ENCODE measurements at places on chromosomes 2 and 18. TPM values are rescaled to one million over a fixed set of nuclear protein-coding genes. Genes with fewer than 3 reads are reported as not detected.

DNA sequence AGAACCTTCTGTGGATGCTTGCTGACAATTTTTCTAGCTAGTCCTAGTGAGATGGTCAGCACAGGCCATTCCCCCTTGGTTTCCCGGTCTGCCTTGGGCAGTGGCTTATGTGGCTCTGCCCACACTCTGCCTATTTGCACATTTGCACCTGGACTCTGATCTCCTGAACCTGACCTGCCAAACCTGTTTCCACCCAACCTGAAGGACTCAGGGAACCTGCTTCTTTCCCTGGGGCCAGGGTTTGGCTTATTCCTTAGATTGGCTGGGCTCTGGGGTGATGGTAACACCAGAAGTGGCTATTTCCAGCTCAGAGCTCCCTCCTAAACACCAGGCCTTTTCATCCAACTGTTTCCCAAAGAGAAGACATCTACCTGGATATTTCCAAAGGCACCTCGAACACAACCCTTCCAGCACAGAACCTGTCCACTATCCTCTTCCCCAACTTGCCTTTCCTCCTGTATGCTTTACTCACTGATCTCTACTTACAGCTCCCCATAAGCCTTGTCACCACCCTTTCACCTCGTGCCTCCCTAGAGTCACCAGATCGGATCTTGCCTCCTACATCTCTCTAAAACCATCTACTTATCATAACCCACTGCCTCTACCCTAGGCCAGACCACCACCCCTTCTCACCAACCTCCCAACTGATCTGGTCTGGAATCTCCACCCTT, 5.8 kb upstream of the MTA3 start:
- H3K27ac ChIP-seq, result no peak overlapping the region
- H3K4me3 ChIP-seq, result no peak overlapping the region
- H3K4me1 ChIP-seq, result peaks cover 6% of the 10 kb centered on the region
- H3K36me3 ChIP-seq, result no peaks in the 10 kb centered on the region

- H3K27ac ChIP-seq, result no peak overlapping the region
- peaks cover 11% of the 10 kb centered on the region for H3K4me1 ChIP-seq
- H3K36me3 ChIP-seq, result no peaks in the 10 kb centered on the region
- no peak overlapping the region for H3K4me3 ChIP-seq
Observed at GRCh38 chr18:69755856-69756496, 191.7 kb downstream of the CD226 start.

DNA sequence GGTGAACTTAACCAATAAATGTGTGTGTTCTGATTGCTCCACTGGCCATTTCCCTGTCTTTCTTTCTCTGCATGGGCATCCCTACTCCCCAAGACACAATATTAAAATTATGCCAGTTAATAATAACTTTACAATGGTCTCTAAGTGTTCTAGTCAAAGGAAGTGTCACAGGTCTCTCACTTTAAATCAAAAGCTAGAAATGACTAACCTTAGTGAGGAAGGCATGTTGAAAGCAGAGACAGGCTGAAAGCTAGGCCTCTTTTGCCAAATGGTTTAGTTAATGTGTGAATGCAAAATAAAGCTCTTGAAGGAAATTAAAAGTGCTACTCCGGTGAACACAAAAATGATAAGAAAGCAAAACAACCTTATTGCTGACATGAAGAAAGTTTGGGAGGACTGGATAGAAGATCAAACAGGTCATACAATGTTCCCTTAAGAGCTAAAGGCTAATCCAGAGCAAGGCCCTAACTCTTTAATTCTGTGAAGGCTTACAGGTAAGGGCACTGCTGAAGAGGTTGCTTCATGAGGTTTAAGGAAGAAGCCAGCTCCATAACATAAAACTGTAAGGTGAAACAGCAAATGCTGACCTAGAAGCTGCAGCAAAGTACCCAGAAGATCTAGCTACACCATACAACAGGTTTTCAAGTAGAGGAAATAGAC, 44.0 kb upstream of the ARHGAP15 start:
- H3K27me3 ChIP-seq, result no peaks in the 10 kb centered on the region
- no peaks in the 10 kb centered on the region for H3K36me3 ChIP-seq
- H3K4me3 ChIP-seq, result no peak overlapping the region
- H3K4me1 ChIP-seq, result no peaks in the 10 kb centered on the region
- no peak for DNase-seq
- H3K27ac ChIP-seq, result no peak overlapping the region

The ANKRD30B gene
- total RNA-seq, result not detected

DNA sequence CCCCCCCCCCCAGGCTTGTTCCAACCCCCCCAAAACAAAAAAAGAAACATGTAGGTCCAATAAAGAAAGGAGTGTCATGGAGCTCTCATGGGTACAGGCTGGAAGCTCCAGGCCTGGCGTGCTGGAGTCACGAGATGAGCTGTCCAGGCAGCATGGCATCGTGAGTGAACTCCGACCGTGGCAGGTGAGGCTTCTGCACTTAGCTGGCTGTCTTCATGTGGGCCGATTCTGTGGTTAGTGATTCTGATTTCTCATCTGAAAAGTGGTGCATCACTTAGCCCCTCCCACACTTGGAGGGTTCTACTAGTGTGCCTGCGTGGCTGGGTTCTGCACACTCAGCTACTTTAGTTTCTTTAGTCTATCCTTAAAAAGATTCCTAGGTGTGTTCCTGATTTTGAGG, 126.4 kb upstream of the MGAT5 start:
- no peak overlapping the region for H3K4me3 ChIP-seq
- peak overlapping the region; percentile 4 for H3K27ac ChIP-seq
- H3K36me3 ChIP-seq, result no peaks in the 10 kb centered on the region
- H3K27me3 ChIP-seq, result peaks cover 6% of the 10 kb centered on the region

The L3MBTL4 gene
- total RNA-seq, result 0.32 TPM

- no peak for DNase-seq
- peaks cover 3% of the 10 kb centered on the region for H3K27me3 ChIP-seq
- no peaks in the 10 kb centered on the region for H3K36me3 ChIP-seq
- H3K4me3 ChIP-seq, result no peak overlapping the region
- peaks cover 1% of the 10 kb centered on the region for H3K4me1 ChIP-seq
Observed at GRCh38 chr2:147433822-147434221, 411.0 kb upstream of the ACVR2A start.

The NT5DC4 gene
- total RNA-seq, result not detected

The CIDEA gene
- not detected for total RNA-seq

GRCh38 chr2:149001496-149001895, 37.0 kb upstream of the LYPD6B start:
- no peak overlapping the region for H3K4me3 ChIP-seq
- peaks cover 28% of the 10 kb centered on the region for H3K36me3 ChIP-seq
- peaks cover 26% of the 10 kb centered on the region for H3K27me3 ChIP-seq
- H3K27ac ChIP-seq, result no peak overlapping the region
- no peak for DNase-seq

GRCh38 chr2:181992776-181993175, 7.1 kb downstream of the PPP1R1C start:
- no peak overlapping the region for H3K4me3 ChIP-seq
- H3K4me1 ChIP-seq, result peaks cover 5% of the 10 kb centered on the region
- H3K36me3 ChIP-seq, result no peaks in the 10 kb centered on the region
- H3K27ac ChIP-seq, result no peak overlapping the region
- no peak for DNase-seq

- H3K36me3 ChIP-seq, result peaks cover 5% of the 10 kb centered on the region
- H3K27me3 ChIP-seq, result peaks cover 2% of the 10 kb centered on the region
- H3K4me3 ChIP-seq, result no peak overlapping the region
- no peak overlapping the region for H3K27ac ChIP-seq
- DNase-seq, result no peak
Observed at GRCh38 chr18:75696391-75696790, 268.9 kb upstream of the SMIM21 start.

- no peaks in the 10 kb centered on the region for H3K4me1 ChIP-seq
- DNase-seq, result no peak
- H3K27ac ChIP-seq, result no peak overlapping the region
- peaks cover 4% of the 10 kb centered on the region for H3K36me3 ChIP-seq
- no peaks in the 10 kb centered on the region for H3K27me3 ChIP-seq
Observed at GRCh38 chr2:146981921-146982320, 862.9 kb upstream of the ACVR2A start.

The MC5R gene
- not detected for total RNA-seq

The EIPR1 gene
- 43.8 TPM for total RNA-seq

The SLC38A11 gene
- total RNA-seq, result not detected

GRCh38 chr2:202133200-202133908, 60.3 kb downstream of the KIAA2012 start:
- H3K36me3 ChIP-seq, result no peaks in the 10 kb centered on the region
- H3K4me1 ChIP-seq, result no peaks in the 10 kb centered on the region
- H3K27ac ChIP-seq, result no peak overlapping the region
- H3K27me3 ChIP-seq, result no peaks in the 10 kb centered on the region

- DNase-seq, result no peak
- H3K27ac ChIP-seq, result no peak overlapping the region
- peaks cover 3% of the 10 kb centered on the region for H3K36me3 ChIP-seq
- H3K27me3 ChIP-seq, result peaks cover 8% of the 10 kb centered on the region
- peaks cover 54% of the 10 kb centered on the region for H3K4me1 ChIP-seq
Observed at GRCh38 chr2:25306777-25307368, 34.9 kb downstream of the DNMT3A start.

DNA sequence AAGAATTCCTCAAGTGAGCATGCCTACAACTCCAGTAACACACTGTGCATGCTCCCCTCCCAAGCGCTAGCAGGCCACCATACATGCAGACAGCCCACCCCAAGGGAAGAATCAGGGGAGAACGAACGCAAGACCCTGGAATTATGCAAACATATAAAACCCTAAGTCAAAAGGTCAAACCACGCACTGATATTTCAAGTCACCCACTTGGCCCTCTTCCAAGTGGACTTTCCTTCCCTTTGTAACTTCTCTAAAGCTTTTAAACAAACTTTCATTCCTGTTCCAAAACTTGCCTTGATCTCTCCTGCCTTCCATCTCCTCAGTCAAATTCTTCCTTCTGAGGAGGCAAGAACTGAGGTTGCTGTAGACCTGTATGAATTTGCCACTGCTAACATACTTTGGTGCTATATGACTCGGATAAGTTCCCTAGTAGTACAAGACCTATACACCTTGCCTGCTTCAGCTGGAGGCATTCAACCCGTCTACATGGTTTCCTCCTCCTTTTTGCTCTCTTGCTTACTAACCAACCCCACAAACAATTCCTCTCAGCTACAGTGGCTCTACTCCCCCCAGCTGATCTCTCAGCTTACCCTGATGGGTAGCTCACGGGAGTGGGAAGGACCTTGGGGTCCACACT, 11.1 kb upstream of the RPIA start:
- H3K27ac ChIP-seq, result no peak overlapping the region
- H3K27me3 ChIP-seq, result no peaks in the 10 kb centered on the region
- no peak overlapping the region for H3K4me3 ChIP-seq
- H3K4me1 ChIP-seq, result no peaks in the 10 kb centered on the region

The DHRS9 gene
- not detected for total RNA-seq

DNA sequence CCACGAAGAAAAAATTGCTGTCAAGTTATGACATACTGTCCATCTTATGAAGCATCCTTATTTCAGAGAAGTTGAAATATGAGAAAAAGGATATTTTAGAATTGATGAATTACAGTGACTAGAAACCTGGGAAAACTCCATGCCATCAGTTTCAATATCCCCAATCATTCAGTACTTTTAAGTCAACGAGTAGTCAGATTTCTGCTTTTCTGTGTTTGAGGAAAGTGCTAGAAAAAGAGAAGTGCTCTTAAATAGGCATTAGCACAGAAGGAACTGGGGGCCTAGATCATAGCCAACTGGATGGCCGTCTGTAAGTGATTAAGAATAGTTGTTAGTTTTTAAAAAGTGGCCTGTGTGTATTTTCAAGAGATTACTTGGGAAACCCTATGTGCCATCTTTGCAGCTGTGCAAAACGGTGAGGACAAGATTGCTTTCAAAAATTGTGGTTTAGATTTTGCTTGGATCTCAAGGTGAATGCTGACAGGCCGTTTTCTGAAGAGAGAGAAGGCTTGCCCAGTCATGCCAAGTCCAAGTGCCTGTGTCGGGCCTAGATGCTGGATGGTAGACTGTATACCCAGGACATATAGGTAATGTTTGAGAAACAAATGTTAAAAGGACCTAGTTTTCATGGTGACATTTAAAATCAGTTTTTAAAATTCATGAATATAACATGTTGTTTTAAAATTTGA, 5.1 kb downstream of the NEDD4L start:
- peaks cover 28% of the 10 kb centered on the region for H3K4me1 ChIP-seq
- H3K36me3 ChIP-seq, result no peaks in the 10 kb centered on the region
- peaks cover 13% of the 10 kb centered on the region for H3K27me3 ChIP-seq
- peak overlapping the region; percentile 28 for H3K4me3 ChIP-seq

GRCh38 chr2:143452817-143453451, 323.7 kb downstream of the ARHGAP15 start:
- no peak overlapping the region for H3K4me3 ChIP-seq
- H3K4me1 ChIP-seq, result peaks cover 3% of the 10 kb centered on the region
- H3K27ac ChIP-seq, result no peak overlapping the region
- H3K27me3 ChIP-seq, result peaks cover 1% of the 10 kb centered on the region

DNA sequence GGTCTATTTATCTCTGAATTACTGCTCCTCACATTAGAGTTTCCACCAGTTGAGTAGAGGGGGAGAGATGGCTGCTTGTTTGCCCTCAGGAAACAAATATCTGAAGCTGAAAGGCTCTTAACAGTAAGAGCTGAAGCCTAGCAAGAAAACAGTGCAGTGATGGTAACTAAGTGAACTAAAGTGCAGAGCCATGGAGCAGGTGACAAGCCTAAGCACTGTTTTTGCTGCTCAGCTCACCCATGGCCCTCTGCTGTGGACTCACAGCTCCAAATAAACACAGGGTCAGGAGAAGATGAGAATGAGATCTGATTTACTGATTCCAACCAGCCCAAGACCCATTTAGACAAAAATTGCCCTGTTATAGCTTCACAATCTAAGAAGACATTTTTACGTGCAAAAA, 118.4 kb downstream of the ETAA1 start:
- H3K4me1 ChIP-seq, result no peaks in the 10 kb centered on the region
- no peaks in the 10 kb centered on the region for H3K36me3 ChIP-seq
- H3K27ac ChIP-seq, result no peak overlapping the region
- H3K4me3 ChIP-seq, result no peak overlapping the region
- no peaks in the 10 kb centered on the region for H3K27me3 ChIP-seq
- DNase-seq, result no peak

DNA sequence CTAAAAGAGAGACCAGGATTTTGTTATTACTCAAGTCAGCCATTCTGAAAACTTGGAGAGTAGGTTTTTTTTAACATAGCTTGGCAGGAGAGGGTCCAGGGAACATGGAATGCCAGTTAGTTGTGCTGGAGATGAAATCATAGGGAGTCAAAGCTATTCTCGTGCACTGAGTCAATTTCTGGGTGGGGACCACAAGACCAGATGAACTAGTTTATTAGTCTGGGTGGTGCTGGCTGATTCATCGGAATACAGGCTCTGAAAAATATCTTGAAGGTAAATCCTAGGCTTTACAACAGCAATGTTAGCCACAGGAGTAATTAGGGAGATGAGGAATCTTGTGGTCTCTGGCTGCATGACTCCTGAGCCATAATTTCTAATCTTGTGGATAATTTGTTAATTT, 921.4 kb downstream of the TRIB2 start:
- H3K4me1 ChIP-seq, result no peaks in the 10 kb centered on the region
- H3K36me3 ChIP-seq, result peaks cover 4% of the 10 kb centered on the region
- no peak for DNase-seq
- no peak overlapping the region for H3K4me3 ChIP-seq

GRCh38 chr18:74498712-74499627, 2.8 kb downstream of the CNDP2 start:
- peak overlapping the region; percentile 25 for H3K27ac ChIP-seq
- H3K4me3 ChIP-seq, result no peak overlapping the region
- no peaks in the 10 kb centered on the region for H3K36me3 ChIP-seq
- DNase-seq, result no peak
- H3K27me3 ChIP-seq, result peaks cover 3% of the 10 kb centered on the region
- peaks cover 11% of the 10 kb centered on the region for H3K4me1 ChIP-seq
